ENCODE measurements at places on chromosomes 5 and 9.
A peak's percentile ranks its signal among the peaks of the same experiment; 100 is the strongest.

DNA sequence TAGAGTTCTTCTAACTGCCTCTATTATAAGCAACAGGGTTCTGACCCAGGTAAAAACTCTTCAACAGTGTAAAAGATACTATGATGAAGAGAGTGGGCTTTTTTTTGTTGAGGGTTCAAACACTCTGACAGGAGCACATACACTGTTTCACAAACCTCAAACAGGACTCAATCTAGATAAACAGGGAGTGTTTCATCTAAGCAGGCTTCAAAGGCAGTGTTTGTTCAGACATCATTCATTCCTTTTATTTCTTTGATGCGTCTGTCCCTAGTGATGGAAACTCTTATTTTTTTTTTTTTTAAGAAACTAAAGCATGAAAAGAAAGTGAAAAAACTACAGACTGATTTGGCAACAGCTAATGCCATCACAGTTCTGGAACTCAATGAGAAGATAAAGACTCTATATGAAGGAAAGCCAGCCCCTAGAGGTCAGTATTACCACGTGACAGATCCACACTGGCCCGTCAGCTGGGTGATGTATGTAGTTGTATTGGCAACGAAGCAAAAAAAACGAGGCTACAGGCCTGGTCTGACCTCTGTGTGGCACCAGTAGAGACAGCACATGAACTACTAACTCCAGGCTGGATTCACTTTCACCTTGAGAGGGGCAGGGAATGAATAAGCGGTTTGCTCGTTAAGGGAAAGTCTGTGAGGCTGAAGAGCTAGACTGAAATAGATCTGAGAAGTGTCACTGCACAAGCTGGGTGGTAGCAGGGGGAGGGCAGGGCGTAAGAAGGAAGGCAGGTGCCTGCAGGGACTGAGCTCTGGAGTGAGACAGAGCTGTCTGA lies 172.2 kb downstream of the CCDC192 start:
- DNase-seq, result peak; percentile 28

DNA sequence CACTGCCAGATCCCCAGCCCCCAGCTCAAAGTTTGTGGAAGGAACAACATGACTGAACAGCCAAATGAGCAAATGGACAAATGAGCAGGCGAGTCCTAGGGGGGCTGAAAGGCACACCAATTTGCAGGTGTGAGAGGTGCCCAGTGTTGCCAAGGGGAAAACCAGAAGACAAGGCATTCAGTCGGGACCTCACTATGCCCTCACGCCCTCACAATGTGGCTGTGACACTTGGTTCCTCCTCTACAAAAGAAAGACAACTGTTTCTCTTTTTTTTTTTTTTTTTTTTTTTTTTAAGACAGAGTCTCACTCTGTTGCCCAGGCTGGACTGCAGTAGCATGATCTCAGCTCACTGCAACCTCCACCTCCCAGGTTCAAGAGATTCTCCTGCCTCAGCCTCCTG lies 28.0 kb downstream of the TNIP1 start:
- no peak for DNase-seq

- no peak for DNase-seq
Measured at GRCh38 chr9:92589923-92590322, 54.1 kb upstream of the ECM2 start.

- no peak for DNase-seq
Measured at GRCh38 chr5:71597001-71597400, 9.9 kb downstream of the MCCC2 start.

GRCh38 chr9:130042885-130043653 lies at the start of gene FNBP1:
TSS of gene FNBP1 (minus strand) at chr9:130043189. CDS start at chr9:130042975, 214 bp downstream.
- DNase-seq, result peak; percentile 80

DNA sequence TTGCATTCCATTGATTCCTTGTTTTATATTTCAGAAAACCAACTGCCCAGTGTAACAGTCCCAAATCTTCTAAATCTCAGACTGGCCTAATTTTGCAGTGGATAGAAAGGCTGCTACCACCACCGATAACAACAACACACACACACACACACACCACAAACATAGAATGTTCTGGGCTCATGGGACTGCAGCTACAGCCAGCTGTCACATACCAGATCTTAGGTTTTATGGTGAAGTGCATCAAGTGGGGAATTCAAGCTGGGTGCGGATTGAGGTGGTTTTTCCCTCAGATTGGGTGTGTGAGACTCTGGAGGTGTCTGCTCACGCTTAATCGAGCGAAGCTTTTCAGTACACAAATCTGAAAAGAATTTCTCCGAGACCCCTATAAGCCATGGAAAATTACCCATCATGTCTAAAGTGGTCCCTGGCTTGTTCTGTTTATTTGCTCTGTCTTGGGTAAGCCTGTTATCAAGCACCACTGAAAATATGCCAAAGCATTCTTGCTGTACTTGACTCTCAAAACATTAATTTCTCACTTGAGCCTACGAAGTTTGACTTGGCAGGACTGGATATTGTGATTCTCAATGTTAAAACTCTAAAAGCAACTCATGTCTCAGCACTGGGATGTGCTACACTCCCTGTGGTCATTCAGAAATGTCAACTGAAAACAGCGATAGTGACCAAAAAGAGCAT lies 71.1 kb downstream of the ALDH7A1 start:
- DNase-seq, result no peak

DNA sequence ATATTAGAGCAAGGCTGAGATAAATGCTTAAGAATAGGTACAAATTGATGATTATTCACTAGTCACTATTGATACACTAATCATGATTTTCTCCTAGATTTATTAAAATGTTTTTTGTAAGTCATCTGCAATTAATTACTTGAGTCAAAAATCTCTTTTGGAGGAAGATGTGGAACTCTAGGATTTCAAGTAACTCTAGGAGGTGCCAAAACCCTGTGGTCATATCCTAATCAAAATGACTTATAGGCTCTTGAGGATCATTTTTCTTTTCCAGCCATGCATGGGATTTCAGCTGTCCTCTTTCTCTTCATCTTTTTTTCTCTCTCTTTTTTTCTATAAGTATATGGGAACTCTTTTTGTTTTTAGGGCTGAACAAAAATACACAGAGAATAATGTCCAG lies 141.8 kb upstream of the CD180 start:
- DNase-seq, result no peak

- no peak for DNase-seq
Measured at GRCh38 chr5:98982880-98983279, 54.1 kb upstream of the CHD1 start.

- no peak for DNase-seq
Measured at GRCh38 chr9:89564346-89564878, 40.4 kb upstream of the GADD45G start.

- no peak for DNase-seq
Measured at GRCh38 chr5:17691762-17692161, 57.5 kb downstream of the TAF11L14 start.

DNA sequence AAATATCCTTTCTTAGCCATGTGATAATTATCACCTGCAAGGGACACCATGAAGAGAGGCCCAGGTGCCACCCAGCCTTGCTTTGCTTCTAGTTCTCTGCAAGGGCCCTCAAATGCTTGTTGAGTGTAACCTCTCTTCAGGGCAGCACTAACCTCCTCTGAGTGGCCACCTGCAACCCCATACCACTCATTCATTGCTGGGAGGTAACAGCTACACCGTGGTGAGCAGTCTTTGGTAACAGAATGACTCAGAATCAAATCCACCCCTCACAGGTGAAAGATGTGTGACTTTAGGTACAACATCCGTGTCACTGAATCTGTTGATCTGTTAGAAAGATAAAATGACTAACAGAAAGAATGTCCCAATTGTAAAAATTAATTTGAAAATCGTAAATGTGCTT lies 365.1 kb upstream of the TRPC7 start:
- DNase-seq, result no peak

- no peak for DNase-seq
Measured at GRCh38 chr9:5622016-5622415, 6.9 kb upstream of the RIC1 start.

GRCh38 chr5:128777052-128777451 lies 188.2 kb upstream of the SLC27A6 start:
- no peak for DNase-seq

- DNase-seq, result no peak
Measured at GRCh38 chr5:106854105-106854687, 816.5 kb downstream of the EFNA5 start.

DNA sequence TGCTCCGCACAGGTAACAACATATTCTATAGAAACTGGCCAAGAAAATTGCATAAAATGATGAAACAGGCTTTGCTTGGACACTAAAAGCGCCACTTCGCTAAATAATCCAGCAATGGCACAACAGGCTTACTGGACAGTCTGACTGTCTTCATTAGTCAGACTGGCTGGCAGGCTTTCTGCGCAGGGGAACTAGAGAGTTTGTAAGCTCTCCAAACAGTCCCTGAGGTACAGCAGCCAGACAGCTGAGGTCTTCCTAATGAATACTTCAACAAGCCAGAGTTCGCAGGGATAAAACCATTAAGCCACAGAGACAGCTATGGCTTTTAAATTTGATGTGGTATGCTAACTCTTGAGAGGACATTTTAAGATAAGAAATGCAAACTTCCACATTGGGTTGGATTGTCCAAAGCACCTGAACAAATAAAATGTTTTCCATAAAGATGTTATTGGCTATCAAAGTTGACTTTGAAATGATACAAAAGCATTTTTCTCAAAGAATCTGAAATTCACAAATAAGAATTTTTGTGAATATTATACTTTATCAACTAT lies 20.7 kb downstream of the PLK2 start:
- DNase-seq, result no peak

DNA sequence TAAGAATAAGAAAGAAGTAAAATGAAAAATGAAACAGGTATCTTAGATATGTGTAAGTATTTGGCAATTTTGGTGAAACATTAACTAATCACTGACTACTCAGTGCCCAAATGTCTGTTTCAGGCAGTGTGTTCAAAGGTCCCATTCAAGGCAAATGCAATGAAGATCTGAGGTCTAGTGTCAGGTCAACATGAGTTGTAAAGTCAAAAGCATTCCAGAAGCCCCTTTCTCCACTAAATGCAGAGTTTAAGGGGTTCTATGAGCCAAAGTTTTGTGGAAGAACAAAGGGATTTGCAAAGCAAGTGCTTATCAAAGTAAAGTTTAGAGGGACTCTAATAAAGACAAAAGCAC lies 71.0 kb upstream of the GPBP1 start:
- DNase-seq, result no peak

- peak; percentile 47 for DNase-seq
Measured at GRCh38 chr5:40681363-40682153, 1.8 kb downstream of the PTGER4 start.

GRCh38 chr5:12488161-12488560 lies 583.9 kb upstream of the CTNND2 start:
- no peak for DNase-seq

- DNase-seq, result no peak
Measured at GRCh38 chr9:94174164-94174563, 84.9 kb upstream of the ZNF169 start.

DNA sequence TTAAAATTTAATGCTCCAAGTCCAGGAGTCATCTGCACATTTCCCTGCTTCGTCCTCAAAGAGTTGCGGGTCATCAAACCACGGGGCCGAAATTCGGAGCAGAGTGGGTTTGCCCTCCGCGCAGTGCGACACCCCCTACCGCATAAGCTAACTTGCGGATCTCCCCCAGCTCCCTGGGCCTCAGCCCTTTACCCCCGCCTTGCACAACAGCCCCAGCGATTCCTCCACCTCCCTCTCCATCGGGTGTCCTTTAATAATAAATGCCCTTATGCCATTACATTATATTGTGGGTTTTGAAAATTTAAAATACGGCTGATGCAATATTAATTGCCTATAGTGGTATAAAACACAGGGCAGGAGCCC lies 3.9 kb downstream of the POU4F3 start:
- DNase-seq, result no peak

DNA sequence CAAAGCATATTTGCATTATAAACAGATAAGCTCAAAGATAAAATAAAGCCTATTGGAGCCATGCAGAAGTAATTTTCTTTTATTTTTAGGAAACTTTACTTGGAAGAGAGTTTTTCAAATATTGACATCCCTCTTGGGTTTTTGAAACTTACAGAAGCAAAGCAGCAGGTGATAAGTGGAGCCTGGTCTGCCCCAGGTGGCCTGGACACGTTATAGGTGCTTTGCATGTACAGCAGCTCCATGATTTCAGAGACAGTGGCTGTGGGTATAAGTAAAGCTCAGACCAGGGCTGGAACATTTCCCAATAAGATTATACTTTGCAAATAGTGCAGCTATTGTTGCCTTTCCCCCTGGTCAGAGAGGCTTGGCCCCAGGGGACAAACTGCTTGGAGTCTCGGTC lies 51.5 kb downstream of the CCDC192 start:
- no peak for DNase-seq

DNA sequence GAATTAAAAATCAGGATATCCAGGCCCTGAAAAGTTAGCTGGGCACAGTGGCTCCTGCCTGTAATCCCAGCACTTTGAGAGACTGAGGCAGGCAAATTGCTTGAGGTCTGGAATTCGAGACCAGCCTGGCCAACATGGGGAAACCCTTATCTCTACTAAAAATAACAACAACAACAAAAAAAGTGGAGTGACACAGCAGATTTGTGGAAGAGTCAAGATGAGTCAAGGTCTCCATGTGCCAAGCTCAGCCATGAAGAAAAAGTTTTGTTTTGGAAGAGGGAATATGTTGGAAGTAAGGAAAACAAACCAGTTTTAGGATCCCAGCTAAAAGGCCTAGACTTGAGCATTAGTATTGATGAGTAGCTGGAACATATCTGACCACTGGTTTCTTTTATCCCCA lies 14.7 kb downstream of the LRRC70 start:
- DNase-seq, result no peak

- DNase-seq, result peak; percentile 62
Measured at GRCh38 chr9:111937781-111938426, 41.3 kb downstream of the UGCG start.

GRCh38 chr5:1111241-1111726 lies 579 bp downstream of the SLC12A7 start:
- DNase-seq, result peak; percentile 12

- no peak for DNase-seq
Measured at GRCh38 chr5:151952238-151952637, 27.6 kb upstream of the GLRA1 start.

- no peak for DNase-seq
Measured at GRCh38 chr5:35644543-35644942, 26.9 kb downstream of the SPEF2 start.

GRCh38 chr9:123914517-123915196 lies 15.3 kb downstream of the DENND1A start:
- DNase-seq, result no peak

Data from activated naive CD4-positive, alpha-beta T cell treated with Interleukin-2 at 50 U/mL for 16 hours (primary cell).